ENCODE measurements at places on chromosomes 6 and 20.

DNA sequence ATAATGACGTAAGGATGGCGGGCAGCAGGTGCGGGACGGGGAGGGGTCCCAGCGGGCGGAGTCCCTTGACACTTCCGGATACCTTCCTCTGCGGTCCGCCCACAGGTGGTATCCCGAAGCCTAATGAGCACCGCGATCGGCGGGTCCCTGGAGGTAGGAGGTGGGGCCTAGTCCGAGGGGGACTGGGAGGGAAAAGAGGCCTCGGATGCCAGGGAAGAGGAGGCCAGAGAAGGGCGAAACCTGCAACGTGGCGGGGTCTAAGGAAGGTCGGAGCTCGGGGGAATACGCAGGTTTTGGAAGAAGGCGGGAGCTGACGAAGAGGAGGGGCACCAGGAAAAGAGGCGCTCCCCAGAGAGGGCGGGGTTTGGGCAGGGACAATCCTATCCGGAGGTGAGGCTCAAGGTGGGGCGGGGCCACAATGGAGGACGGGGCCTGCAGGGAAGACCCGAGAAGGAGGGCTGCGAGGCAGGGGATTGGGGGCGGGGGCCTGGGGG lies 3.7 kb downstream of the PRSS16 start:
- peak; percentile 89 for DNase-seq

- DNase-seq, result peak; percentile 99
These were observed 117.3 kb downstream of the HFE start for GRCh38 chr6:26204332-26205160.

DNA sequence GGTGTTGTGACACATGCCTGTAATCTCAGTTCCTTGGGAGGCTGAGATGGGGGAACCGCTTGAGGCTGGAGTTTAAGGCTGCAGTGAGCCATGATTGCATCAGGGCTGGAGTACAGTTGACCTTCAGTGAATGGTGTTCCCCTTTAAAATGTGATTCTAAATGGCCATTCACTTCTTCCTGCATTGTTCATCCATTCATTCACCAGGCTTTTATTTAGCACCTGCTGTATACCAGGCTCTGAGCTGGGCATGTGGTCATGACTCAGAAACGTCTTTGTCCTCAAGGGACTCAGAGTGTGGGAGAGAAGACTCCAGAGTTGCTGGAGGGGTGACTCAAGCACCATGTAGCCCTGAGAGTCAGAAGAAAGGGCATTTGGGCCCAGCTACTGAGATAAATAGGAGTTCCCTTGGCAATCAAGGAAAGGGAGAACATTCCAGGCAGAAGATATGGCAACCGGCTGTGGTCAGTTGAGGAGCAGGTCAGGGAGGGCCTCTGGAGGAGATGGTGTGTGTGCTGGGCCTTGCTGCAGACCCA lies 101.1 kb downstream of the DLGAP4 start:
- no peak for DNase-seq

- DNase-seq, result no peak
These were observed 45.1 kb downstream of the JPH2 start for GRCh38 chr20:44141873-44142272.

GRCh38 chr6:75550544-75551167 lies 51.0 kb upstream of the SENP6 start:
- no peak for DNase-seq

DNA sequence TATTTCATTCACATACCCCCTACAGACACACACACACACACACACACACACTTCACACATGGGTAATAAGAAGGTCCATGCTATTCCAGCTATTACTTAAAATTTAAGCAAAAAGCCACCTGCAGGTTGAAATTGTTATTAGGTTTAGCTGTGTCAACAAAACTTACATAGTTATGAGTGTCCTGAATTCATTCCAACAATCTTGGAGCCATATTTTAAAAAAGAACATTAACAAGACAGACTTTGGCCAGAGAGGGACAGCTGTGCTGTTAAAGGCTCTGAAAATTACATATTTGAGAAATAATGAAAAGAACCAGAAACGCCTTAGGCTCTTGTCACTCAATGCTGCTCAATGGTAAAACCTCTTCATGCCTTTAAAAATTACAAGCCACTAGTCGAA lies 455.3 kb downstream of the EPM2A start:
- peak; percentile 93 for DNase-seq

GRCh38 chr20:13545790-13546189 lies 92.9 kb downstream of the TASP1 start:
- DNase-seq, result no peak

DNA sequence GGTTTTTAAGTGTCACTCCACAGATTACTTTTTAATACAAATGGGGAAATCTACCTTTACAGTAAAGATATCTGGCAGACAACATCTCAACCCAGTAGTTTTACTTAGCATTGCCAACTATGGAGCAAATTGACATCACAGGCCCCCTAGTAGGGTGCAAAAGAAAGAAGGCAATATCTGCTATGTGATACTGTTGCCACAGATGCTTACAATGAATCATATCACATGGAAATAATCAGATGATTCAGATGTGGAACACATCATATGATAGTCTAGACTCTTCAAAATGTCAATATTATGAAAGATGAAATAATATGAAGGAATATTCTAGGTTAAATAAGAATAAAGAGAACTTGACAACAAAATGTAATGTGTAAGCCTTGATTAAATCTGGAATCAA lies 322.5 kb downstream of the BMP2 start:
- peak; percentile 34 for DNase-seq

DNA sequence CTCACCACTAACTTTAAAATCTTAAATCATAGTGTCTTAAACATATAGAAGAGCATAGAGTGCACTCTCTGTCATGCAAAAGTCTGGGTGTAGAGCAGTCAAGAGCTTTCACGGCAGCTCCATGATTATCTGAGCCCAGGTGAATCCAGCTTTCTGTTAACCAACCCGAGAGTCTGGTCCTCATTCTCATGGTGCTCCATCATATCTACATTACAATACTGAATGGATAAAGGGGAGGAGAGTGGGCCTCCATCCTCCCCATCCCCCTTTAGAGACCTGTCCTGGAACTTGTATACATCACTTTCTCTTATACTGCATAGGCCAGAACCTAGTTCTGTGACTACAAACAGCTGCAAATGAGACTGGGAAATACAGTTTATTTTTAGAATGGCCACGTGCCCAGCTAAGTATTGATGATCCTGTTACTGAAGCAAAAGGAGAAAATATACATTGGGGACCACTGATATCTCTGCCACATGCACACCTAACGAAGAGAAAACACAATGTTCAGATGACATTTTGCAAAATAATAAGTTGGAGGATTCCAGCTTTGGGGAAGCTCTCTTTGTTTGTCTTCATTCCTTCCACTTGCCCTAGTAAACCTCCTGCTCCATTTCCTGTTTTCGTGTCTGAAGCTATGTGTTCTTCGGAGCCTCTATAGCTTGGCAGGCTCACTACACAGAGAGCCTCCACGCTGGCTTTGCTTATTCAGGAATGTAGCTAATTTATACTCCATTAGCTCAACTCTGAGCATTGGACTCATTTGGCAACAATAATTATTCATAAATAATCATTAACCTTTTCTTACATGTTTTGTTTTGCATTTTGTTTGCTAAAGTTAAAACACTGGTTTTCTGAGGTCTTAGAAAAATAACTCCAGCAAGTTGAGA lies 110.1 kb downstream of the IYD start:
- no peak for DNase-seq

DNA sequence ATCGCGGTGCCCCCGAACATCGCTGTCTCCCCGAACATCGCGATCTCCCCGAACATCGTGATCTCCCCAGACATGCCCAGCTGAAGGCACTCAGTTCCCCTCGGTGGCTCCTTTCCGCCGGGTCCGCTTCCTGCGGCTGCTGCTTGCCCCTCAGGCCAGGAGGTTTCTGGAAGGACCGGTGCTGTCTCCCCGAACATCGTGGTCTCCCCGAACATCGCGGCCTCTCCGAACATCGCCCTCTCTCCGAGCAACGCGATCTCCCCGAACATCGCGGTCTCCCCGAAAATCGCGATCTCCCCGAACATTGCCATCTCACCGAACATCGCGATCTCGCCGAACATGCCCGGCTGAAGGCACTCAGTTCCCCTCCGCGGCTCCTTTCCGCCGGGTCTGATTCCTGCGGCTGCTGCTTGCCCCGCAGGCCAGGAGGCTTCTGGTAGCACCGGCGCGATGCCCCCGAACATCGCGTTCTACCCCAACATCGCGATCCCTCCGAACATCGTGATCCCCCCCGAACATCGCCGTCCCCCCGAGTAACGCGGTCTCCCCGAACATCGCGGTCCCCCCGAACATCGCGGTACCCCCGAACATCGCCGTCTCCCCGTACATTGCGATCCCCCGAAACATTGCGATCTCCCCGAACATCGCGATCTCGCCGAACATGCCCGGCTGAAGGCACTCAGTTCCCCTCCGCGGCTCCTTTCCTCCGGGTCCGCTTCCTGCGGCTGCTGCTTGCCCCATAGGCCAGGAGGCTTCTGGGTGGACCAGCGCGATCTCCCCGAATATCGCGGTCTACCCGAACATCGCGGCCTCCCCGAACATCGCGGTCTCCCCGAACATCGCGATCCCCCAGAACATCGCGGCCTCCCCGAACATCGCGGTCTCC lies 808 bp downstream of the ULBP1 start:
- DNase-seq, result peak; percentile 35

- no peak for DNase-seq
These were observed 179.8 kb downstream of the SOD2 start for GRCh38 chr6:159513074-159513720.

DNA sequence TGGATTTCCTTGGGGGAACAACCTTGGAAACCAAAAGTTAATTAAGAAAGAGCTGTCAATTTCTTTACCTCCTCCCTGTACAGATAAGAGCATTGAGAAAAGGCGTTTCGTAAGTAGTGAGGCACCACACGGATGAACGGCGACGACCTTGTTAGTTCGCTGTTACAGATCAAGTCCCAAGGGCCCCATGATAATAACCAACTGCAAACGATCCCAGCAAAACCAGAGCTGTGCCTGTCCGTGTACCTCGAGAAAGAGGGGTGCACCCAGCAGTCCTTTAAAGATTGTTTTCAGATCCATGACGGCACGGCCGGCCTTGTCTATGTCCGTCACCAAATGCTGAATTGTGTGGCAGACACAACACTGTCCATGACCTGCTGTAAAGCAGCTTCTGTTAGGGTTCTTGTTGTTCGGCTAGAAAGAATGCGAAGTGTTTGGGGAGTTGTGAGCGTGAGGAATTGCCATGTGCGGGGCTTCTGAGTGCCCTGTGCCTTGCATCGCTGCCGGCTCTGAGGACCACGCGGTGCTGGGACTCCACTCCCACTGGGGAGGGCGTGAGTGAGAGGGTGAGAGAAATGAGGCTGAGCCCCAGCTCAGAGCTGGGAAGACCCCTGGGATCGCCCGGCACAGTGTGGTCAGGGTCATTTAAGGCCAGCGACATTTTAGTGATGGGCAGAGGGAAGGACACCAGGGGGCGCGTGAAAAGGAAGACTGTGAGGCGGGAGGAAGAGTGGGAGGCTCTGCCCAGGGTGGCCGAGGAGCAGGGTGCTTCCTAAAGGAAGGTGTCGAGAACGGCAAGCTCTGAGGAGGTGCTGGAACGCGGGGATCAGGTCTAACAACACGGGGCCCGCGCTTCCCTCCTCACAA lies 136.8 kb upstream of the RPS6KA2 start:
- no peak for DNase-seq

GRCh38 chr6:14192216-14192788 lies 74.7 kb downstream of the CD83 start:
- DNase-seq, result no peak

DNA sequence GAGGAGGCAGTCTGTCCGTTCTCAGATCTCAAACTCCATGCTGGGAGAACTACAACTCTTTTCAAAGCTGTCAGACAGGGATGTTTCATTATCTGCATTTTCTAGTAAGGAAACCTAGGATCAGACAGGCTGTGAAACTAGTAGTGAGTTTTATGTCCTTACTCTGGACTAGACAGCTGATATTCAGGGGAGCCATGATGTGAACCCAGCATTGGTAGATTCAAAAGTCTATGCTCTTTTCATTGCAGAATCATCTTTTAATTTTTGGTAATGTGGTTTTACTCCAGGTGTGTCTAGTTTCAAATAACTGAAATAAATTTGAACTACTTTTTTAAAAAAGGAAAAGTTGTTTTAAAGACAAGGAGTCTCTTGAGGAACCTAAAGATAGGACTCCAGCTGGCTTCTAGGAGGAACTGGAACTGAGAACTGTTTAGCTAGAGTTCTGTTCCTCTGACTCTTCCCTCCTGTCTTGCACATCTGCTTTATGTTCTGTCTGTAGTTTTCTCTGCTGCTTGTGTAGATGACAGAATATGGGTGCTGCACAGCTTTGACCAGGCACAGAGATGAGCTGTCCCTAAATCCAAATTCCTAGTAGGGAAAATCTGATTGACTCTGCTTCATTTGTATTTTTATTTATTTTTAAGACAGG lies 27.8 kb upstream of the RNF144B start:
- DNase-seq, result no peak

DNA sequence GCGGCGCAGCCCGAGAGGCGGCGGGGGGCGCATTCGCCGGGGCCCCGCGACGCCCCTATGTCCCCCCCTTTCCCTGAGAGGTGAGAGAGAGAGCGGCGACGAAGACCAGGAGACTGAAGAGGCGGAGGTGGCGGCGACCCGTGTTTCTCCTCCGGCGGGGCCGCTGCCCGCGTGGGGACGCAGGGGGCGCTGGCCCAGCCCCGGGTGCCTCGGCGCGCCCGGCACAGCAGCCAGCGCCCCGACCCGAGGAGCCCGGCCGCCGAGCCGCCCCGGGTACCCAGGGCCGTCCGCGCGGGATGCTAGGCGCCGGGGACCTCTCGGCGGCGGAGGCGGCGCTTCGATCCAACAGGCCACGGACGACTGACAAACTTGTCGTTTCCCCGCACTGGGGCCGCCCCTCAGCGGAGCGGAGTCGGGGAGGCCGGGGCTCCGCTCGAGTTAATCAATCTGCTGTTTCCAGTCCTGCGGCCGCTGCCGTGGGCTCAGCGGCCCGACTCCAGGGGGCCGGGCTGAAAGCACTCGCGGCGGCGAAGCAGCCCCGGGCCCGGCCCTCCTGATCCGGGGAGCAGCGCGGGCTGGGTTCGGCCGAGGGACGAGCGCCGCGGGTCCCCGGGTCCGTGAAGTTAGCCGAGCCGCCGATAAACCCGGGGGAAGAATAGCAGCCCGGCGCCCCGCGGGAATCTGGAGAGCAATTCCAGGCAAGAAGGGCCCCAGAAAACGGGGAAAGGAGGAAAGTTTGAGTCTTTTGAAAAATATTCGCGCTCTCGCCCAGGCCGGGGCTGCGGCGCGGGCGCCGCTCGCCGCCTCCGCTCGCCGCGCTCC lies 631 bp downstream of the MDGA1 start:
- DNase-seq, result peak; percentile 74

DNA sequence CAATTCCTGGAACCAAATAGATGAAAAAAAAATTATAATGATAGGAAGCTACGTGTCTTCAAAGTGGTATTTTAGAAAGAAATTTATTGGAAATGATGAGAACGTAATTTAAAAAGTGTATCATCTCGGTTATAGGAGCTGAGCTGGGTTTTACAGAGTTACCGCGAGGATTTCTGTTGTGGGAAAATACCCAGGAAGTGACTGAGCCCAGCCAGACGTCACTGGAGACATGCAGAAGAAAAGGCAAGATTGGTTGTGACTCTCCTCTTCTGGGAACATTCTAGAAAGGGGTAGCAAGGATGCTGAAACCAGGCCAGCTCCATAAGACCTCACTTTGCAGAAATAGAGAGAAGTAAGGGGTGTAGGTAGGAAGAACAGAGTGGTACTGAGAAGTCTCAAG lies 95.9 kb upstream of the ADGRF1 start:
- no peak for DNase-seq
